MCF 10A (cell line): ENCODE measurements at places on chromosomes 6 and 20. TPM values are rescaled to one million over a fixed set of nuclear protein-coding genes. Genes with fewer than 3 reads are reported as not detected.
A peak's percentile ranks its signal among the peaks of the same experiment; 100 is the strongest.

DNA sequence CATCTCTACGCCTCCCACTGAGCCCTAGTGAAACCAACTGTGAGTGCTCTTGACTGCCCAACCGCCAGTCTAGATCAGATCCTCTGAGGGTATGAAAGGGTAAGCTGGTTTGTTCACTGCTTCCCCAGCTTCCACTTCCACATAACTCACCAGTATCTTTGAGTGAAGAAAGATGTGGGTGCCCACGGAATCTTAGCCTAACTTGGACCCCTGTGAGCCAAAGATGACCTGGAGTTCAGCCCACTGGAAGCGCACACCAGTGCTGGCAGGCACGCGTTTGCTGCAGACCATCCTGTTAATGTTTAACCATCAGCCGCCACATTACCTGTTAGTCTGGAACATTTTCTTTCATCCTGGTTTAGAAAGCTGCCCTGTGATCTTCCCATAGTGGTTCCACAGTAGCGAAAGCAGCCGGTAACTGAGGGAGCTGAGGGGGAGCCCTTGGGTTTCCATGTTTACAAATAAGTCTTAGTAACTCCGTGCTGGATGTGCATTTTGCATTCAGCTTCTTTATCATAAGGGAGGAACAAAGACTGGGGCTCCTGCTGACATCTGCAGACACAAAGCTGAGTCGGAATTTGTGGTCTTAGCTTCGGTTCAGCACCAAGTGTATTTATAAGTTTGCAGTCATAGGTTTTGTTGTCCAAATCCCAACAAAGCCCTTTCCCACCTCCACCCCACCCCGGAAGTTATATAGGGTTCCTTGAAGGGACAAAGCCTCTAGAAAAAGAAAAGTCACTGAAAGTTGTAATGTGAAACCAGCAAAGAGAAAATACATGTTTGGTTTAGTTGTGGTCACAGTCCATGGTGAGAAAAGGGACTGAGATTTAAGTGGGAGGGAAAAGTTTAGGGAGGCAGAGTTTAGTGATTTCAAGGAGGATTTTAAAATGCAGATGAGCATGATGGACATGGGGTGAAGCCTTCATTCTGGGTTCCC is 71.0 kb downstream of the SSR1 start:
- H3K27me3 ChIP-seq: no peaks in the 10 kb centered on the region
- DNase-seq: no peak
- H3K27ac ChIP-seq: peak overlapping the region; percentile 68
- peaks cover 14% of the 10 kb centered on the region for H3K4me1 ChIP-seq

DNA sequence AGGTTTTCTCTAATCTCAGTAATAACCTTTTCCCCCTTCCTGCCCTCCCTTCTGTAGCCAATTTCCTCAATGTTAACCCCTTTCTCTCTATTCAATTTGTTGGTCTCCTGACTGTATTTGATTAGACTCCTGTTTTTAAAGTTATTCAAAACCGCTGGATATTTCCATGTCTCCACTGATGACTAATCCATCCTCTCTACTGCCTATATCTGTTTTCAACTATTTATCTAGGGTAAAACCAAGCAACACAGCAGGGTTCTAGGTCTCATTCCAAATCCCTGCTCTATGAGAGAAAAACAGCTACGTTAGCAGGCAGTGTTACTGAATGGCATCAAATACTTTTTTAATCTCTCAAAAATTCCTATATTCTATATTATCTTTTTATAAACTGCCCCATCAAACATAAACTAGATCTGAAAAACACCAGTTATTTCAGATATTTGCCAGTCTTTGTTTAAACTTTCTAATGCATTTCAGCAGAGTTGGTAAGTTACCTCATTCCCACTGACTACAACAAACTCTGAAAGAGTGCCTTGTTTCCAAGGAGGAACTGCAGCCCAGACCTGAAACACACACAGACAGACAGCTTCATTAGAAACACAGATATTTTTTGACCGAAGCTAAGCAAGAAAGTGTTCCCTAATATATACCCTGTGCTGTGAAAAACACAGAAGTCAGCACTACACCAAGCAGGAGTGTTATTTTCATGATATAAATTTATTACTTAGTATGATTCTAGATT is 8.2 kb downstream of the RTN4IP1 start:
- H3K4me1 ChIP-seq: peaks cover 3% of the 10 kb centered on the region
- H3K27me3 ChIP-seq: no peaks in the 10 kb centered on the region
- no peak for DNase-seq
- H3K27ac ChIP-seq: no peak overlapping the region

DNA sequence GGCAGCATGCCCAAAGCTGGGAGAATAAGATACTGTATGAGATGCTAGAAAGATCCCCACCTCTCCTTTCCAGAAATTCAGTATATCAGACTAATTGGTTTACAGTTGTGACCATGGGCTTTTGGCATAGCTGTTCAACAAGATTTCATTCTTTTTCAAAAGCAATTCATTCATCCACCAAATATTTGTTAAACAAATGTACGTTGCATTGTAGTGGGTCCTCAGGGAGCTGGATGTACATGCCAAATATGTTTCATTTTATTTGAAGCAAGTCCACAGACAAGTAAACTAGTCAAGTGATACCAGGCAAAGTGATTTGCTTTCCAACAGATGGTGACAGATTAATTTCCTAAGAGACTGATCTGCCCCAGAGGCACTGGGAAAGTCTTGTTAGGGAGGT is 85.8 kb upstream of the ESR1 start:
- H3K27me3 ChIP-seq: no peaks in the 10 kb centered on the region
- no peak overlapping the region for H3K27ac ChIP-seq
- no peaks in the 10 kb centered on the region for H3K36me3 ChIP-seq
- no peaks in the 10 kb centered on the region for H3K4me1 ChIP-seq
- DNase-seq: no peak

DNA sequence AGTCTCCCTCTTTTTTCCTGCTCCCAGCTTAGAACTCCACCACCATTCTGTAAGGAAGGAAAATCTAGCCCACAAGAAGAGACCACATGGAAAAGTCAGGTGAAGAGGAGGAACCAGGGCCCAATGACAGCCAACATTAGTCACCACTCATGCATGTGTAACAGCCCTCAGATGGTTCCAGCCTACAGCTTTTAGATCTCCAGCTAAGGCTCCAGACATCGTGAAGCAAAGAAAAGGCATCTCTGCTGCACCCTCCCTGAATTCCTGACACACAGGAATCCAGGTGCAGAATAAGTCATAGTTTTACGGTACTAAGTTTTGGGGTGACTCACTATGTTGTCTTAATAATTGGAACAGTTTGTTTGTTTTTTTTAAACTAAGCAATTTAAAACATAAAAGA is 25.5 kb downstream of the DCDC2 start:
- no peaks in the 10 kb centered on the region for H3K27me3 ChIP-seq
- H3K4me3 ChIP-seq: no peak overlapping the region
- peak; percentile 35 for DNase-seq
- peak overlapping the region; percentile 83 for H3K27ac ChIP-seq
- no peaks in the 10 kb centered on the region for H3K36me3 ChIP-seq
- H3K4me1 ChIP-seq: peaks cover 12% of the 10 kb centered on the region

DNA sequence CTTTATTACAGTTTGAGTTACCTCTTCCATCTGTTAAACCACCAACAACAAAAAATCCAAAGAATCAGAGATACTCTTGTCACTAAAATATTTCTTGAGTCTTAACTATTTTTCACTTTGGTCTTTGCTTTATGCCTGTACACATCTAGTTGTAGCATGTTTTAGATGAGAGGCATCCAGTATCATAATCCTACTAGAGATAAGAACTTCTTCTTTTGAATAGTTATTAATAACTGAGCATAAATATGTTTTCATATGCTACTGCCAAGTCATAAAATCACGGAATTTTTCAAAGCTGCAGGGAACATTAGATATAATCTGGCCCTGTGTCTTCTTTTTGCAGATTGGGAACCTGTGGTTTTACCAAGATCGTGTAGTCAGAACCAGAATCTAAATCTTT is 55.3 kb downstream of the STK4 start:
- H3K36me3 ChIP-seq: peaks cover 49% of the 10 kb centered on the region
- H3K27ac ChIP-seq: no peak overlapping the region
- no peak overlapping the region for H3K4me3 ChIP-seq
- DNase-seq: no peak

GRCh38 chr6:138970159-138970558 is 17.9 kb downstream of the REPS1 start:
- H3K27me3 ChIP-seq: no peaks in the 10 kb centered on the region
- H3K27ac ChIP-seq: peak overlapping the region; percentile 79
- DNase-seq: no peak
- no peaks in the 10 kb centered on the region for H3K36me3 ChIP-seq
- peaks cover 46% of the 10 kb centered on the region for H3K4me1 ChIP-seq

Gene ZNF343
- total RNA-seq: 16.6 and 17.5 TPM in 2 replicates

DNA sequence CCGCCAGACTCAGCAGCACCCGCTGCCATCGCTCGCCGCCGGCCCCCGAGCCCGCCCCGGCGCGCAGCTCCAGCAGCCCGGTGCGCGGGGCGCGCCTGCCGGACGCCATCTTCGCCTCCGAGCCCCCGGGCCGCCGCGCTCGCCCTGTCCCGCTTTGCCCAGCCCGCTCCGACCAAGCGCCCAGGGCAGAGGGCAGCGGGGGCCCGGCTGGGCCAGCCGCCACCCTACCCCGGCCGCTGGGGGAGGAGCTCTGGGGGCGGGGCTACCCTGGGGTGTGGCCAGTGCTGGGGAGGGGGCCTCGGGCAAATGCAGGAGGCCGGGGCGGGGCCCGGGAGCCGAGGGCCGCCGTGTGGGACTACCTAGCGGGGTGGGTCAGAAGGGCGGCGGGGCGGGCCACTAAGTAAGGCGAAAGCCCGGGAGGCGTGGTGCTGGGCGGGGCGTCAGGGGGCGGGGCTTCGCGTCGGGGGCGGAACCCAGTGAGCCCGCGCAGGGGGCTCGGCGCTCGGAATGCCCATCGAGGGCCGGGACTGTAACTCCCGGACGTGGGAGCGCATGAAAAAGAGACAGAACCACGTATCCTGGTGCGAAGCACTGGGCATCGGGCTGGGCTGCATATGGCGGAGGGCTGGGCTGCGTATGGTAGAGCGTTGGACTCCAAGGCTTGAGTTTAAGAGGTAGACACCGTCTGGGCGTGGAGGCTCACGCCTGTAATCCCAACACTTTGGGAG is at the start of gene SNTA1:
Gene SNTA1 (minus strand): TSS at position 252 of the 728 bp plus-strand sequence. CDS start 143 bp downstream, at position 109.
- H3K4me3 ChIP-seq: peak within 1 kb of the TSS; percentile 73
- H3K27me3 ChIP-seq: no peaks in the 10 kb centered on the region
- peak; percentile 77 for DNase-seq
- H3K27ac ChIP-seq: no peak within 1 kb of the TSS

- H3K4me3 ChIP-seq: no peak overlapping the region
- H3K27ac ChIP-seq: no peak overlapping the region
- no peaks in the 10 kb centered on the region for H3K27me3 ChIP-seq
- H3K4me1 ChIP-seq: no peaks in the 10 kb centered on the region
- peak; percentile 34 for DNase-seq
Measured at GRCh38 chr20:12383821-12384220, 466.1 kb downstream of the BTBD3 start.

GRCh38 chr6:53717566-53717965 is 52.0 kb upstream of the KLHL31 start:
- DNase-seq: no peak
- H3K27me3 ChIP-seq: no peaks in the 10 kb centered on the region
- no peak overlapping the region for H3K4me3 ChIP-seq
- H3K4me1 ChIP-seq: peaks cover 5% of the 10 kb centered on the region
- no peak overlapping the region for H3K27ac ChIP-seq
- peaks cover 12% of the 10 kb centered on the region for H3K36me3 ChIP-seq

- no peaks in the 10 kb centered on the region for H3K27me3 ChIP-seq
- no peak overlapping the region for H3K27ac ChIP-seq
- H3K36me3 ChIP-seq: peaks cover 7% of the 10 kb centered on the region
- H3K4me1 ChIP-seq: peaks cover 7% of the 10 kb centered on the region
Measured at GRCh38 chr20:56873836-56874235, 244.7 kb downstream of the TFAP2C start.

GRCh38 chr20:25699914-25700313 is 3.3 kb upstream of the ZNF337 start:
- H3K27me3 ChIP-seq: no peaks in the 10 kb centered on the region
- H3K27ac ChIP-seq: no peak overlapping the region
- DNase-seq: no peak
- H3K36me3 ChIP-seq: no peaks in the 10 kb centered on the region
- peaks cover 11% of the 10 kb centered on the region for H3K4me1 ChIP-seq

DNA sequence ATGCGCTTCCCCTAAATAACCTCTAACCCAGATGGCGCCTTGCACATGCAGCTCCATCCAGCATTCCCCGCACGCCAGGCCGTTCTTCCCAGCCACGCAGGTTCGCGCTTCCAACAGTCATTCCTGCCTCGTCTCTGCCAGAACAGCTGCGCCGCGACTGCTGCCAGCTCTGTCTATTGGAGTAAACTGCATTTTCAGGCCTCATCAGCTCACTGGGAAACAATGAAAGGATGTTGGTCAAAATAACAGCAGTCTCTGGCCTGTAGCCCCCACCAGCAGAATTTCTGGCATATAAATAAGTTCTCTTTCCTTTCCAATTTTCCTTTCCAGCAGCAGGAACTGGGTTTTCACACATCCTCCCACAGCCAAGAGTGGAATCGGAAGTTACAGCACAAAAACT is 14.6 kb downstream of the NRSN1 start:
- no peaks in the 10 kb centered on the region for H3K4me1 ChIP-seq
- H3K4me3 ChIP-seq: no peak overlapping the region
- H3K27ac ChIP-seq: no peak overlapping the region
- H3K27me3 ChIP-seq: peaks cover 35% of the 10 kb centered on the region

DNA sequence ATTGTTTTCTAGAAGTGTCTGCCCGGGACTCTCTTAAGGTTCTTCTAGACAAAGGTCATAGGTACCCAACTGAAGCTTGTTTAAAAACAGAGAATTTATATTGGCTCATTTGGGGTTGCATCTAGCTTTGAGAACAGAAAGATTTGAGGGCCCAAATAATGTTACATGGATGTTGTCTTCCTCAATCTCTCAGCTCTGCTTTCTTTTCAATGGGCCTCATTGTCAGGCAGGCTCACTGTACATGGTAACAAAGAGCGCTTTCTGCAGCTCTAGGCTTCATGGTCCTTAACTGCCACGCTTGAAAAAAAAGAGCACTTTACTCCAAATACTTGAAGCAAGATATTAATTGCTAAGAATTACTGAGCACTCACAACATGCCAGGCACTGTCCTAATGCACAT is 22.2 kb downstream of the NHLRC1 start:
- DNase-seq: no peak
- no peak overlapping the region for H3K27ac ChIP-seq
- no peaks in the 10 kb centered on the region for H3K27me3 ChIP-seq
- no peaks in the 10 kb centered on the region for H3K36me3 ChIP-seq

DNA sequence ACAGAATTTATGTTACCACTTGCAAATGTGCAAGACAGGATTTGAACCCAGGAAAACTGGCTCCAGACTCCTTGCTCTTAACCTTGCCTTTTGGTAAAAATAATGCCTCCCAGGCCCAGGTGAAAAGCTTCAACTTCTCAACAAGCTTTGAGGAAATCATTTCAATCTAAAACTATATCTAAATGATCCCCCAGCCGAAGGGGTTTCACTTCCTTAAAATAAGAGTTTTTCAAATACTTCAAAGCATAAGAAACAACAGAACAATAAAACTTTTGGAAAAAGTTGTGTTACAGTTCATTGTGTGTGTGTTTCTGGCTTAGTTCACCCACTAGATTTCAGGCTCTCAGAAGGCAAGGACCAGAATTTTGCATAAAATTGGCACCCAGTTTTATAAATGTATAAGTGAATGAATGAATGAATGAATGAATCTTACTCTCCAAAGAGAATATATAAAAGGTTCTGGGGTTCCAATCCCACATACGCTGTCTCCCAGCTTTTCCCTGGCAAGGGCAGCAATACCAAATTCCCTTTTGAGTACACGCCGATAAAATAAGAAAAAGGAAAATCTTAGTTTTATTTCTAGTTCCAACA is 5.4 kb downstream of the OR2H2 start:
- no peak overlapping the region for H3K4me3 ChIP-seq
- no peaks in the 10 kb centered on the region for H3K36me3 ChIP-seq
- H3K27me3 ChIP-seq: peaks cover 60% of the 10 kb centered on the region
- DNase-seq: no peak
- H3K27ac ChIP-seq: no peak overlapping the region

Gene HLA-DMB
- total RNA-seq: not detected in 2 replicates

Gene HEY2
- not detected in 2 replicates for total RNA-seq
